ENCODE measurements at places on chromosomes 2 and 18.
A peak's percentile ranks its signal among the peaks of the same experiment; 100 is the strongest.

DNA sequence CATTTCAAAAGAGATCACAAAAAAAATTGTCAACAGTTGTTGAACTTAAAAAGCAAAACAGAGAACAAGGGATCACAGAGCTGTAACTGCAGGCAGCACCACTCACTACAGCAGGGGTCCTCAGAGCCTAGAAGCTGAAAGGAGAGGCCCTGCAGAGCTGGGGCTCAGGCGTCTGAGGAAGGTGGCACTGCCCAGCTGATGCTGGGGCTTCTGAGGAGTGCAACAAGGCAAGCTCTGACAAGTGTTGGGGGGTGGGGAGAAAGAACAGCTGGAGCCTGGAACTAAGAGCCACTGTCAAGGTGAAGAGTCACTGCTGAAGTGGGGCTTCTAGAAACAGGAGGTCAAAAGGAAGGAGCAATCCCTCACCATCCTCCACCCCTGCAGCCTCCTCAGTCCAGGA, 46.2 kb downstream of the FTCDNL1 start:
- DNase-seq: no peak

DNA sequence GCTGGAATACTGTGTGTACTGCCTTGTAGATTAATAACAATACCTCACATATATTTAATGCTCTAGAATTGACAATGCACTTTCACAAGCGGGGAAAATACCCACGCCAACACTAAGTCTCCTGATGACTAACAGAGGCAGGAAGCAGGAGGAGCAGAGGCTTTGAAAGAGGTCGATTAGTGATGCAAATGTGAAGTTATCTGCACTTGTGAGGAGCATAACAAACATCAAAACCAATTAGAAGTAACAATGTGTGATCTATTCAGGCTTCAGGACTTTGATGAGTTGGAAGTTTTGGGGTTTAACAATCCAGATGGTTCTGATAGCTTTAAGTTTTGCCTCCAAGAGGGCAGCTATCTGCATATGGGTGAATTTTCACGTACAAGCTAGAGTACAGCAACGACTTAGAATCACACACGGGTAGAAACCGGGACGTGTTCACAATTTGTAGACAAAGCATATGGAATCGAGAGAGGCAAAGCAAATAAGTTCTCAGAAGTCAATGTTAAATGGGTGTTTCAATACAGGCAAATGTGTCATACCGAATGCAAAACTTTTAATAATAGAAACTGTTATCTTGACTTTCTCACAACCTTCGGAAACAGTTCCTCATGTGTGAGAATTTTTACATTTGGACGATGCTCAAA, 114.5 kb downstream of the METTL8 start:
- peak; percentile 70 for DNase-seq

DNA sequence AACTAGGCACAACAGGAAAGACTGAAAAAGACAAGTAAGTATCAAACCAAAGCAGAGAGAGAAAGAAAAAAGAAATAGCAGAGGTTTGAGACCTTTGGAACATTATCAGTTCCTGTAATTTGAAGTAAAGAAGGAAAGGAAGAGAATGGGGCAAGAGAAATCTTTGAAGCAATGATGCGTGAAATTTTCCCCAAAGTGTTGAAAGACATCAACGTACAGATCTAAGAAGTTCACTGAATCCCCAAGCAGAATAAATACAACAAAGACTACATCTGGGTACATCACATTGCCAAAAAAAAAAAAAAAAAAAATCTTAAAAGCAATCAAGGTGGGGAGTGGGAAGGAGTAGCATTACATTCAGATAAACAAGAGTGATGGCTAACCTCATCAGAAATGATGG, 6.0 kb upstream of the SLC30A6 start:
- no peak for DNase-seq

DNA sequence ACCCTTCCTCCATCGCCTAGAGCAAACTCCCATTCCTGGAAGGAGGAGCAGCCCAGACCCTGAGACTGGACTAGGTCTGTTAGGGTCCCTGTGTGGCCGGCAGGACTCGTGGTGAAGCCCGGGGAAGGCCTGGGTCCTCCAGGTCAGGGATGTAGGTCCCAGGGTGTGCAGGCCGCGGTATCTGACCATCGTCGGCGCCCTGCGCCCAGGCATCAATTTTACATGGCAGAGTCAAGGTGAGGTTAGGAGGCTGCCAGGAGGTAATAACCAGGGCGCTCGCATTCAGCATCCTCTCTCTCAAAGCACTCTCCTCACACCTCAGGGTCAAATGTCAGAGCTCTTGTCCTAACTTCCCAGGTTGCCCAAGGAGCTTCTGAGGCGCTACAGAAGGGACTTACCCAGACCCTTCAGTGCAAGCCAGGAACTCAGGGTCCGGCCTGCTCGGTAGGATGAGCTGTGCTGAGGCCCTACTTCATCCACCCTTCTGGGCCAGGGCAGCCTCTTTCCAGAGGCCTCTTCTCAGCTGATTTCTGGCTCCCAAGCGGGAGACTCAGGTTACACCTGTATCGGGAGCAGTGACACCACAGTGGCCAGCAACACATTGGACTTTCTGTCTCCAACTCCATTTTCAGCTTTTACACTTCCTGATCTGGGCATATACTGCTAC, 628 bp downstream of the SH2D6 start:
- no peak for DNase-seq

DNA sequence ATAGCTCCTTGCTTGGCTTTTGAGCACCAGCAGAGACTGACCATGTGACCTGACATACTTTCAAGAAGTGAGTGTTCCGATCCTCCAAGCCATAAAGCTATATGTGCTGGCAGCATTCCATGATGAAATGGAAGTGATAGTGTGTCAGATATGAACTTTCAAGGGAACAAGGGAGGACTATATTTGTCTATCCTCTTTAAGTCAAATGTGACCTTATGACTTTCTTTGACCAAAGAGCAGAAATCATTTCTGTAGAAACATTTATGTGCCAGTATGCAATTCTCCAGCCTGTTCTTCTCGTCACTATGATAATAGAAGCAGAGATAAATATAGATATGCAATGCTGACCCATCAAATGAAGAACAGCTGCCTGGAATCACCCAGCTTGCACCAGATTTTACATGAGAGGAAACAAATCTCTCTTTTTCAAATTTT, 14.4 kb downstream of the HYCC2 start:
- DNase-seq: no peak

DNA sequence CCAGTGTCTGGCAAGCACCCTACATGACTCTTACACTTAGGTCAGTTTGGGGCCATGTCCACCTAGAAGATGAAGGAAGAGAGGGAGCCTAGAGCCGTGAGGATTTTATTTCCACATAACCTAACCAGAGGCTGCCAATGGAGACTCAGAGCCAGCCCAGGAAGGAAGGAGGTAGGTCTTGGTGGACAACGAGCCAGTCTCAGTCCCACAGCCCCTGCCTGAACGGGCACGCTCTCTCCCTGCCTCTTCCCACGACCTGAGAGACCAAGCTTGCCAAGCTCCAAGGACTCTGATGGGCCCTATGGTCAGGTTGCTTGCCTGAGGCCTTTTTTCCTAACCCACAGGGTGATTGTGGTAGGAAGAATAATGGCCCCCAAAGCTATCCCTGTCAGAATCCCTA, 188.4 kb downstream of the TFCP2L1 start:
- no peak for DNase-seq

- DNase-seq: no peak
Measured at GRCh38 chr2:179298666-179299065, 34.0 kb upstream of the SESTD1 start.

GRCh38 chr2:18961991-18962421, 372.6 kb upstream of the NT5C1B start:
- DNase-seq: no peak

DNA sequence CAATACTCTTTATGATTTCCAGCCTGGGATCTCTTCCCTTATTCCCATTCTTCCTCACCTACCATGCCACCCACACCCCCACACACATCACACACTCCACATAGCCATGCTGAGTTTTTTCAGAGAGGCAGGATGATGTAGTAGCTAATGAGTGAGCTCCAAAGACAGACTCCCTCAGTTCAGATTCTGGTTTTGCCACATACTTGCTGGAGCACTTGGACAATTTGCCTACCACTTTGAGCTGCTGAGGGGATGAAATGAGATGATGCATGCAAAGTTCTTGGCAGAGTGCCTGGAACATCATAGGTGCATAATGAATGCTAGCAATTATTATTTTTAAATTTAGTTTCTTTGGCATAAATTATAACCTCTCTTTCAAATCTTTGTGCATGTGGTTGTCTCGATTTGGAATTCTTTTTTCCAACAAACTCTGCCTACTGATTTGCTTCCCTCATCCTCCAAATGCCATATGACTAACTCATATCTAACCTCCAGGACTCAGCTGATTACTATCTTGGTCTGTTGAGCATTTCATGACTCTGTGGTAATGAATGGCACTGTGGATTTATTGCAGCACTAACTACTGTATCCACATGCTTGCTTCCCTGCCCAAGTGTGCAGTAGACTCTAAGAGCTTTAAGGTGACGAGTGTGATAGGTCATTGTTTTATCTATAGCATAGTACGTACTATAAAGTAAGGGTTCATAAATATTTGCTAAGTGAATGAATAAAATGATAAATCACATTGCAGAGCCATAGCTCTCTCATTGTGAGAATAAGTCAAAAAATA, 99.1 kb downstream of the TACR1 start:
- DNase-seq: peak; percentile 48

- no peak for DNase-seq
Measured at GRCh38 chr2:207523005-207523404, 6.8 kb upstream of the CREB1 start.

DNA sequence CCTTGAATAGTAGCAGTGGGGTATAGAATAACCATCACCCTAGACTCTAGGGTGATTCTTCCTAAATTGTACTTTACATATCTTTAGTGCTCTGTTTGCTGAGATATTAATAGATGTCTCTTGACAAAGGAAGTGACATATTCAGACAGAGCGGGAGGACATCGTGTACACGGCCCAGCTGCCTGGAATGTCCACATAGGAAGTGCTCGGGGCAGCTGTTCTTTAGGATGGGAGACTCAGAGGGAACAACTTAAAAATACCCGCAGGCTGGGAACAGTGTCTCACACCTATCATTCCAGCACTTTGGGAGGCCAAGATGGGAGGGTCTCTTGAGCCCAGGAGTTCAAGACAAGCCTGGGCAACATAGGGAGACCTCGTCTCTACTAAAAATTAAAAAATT, 206.1 kb downstream of the FAM210A start:
- no peak for DNase-seq

DNA sequence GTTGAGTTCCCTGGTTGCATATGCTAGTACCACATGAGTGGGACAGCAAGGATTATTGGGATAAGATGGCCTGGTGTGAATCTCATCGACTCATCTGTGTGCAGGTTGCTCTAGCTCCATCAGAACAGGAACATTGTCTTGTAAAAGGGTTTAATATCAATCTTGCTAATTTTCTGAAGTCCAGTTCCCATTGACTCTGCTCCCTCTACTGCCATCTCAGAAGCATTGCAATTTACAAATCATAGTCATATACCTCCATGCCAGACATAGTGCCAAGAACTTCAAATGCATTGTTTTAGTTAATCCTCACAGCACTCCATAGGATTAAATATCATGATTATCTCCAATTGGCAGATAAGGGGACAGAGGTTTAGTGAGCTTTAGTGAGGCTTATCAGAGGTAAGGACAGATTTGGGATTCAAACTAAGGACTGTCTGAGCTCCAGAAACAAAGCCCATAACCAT, 4.8 kb upstream of the STAT4 start:
- no peak for DNase-seq

GRCh38 chr2:47653036-47653435, 129.9 kb upstream of the MSH6 start:
- no peak for DNase-seq

GRCh38 chr2:99403084-99403483, 65.9 kb downstream of the EIF5B start:
- no peak for DNase-seq

DNA sequence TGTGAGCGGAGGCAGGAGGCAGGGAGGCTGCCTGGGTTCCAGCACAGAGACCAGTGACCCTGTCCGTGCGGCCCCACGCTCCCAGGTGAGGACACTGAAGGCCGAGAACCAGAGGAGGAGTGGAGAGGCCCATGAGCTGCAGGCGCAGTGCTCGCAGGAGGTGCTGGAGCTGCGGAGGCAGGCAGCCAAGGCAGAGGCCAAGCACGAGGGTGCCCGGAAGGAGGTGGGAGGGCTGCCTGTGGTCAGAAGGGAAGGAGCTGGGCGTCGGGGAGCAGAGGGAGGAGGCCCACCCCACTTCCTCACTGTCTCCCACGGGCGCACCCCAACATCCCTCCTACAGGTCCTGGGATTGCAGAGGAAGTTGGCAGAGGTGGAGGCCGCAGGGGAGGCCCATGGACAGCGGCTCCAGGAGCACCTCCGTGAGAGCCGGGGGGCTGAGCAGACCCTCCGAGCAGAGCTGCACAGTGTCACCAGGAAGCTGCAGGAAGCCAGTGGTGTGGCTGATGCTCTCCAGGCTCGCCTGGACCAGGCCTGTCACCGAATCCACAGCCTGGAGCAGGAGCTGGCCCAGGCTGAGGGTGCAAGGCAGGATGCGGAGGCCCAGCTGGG, 33.0 kb upstream of the SNED1 start:
- DNase-seq: no peak

GRCh38 chr2:176997074-176997791, 215.4 kb upstream of the HNRNPA3 start:
- DNase-seq: no peak

DNA sequence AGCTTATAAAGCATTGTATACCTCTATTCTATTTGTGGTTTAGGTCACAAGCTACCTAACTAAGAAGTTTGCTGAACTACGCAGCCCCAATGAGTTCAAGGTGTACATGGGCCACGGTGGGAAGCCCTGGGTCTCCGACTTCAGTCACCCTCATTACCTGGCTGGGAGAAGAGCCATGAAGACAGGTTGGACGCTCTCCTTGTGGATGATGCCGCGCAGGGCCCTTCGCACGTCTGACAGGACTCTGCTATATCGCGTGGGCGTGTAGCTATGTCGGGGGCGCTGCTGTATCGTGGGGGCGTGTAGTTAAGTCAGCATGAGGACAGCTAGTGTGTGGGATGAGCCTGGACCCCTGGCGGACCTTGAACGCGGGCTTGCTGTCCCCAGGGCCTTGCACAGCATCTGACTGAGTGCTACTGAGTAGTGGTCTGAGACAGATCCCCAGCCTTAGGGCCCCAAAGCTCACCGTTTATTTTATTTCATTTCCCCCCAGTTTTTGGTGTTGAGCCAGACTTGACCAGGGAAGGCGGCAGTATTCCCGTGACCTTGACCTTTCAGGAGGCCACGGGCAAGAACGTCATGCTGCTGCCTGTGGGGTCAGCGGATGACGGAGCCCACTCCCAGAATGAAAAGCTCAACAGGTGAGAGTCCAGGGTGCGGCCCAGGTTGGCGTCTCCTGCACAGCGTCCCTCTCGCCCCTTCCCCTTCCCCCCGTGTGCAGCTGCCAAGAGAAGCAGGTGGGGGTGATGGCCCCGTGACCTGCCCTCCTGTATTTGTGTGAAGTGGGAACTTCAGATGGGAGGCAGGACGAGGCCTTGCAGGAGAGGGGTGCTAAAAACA, 15.6 kb upstream of the CNDP1 start:
- DNase-seq: no peak

Measured in putamen (tissue), 1 donor.